ENCODE measurements at places on chromosomes 4 and X. TPM values are rescaled to one million over a fixed set of nuclear protein-coding genes. Genes with fewer than 3 reads are reported as not detected.

- H3K27me3 ChIP-seq = no peaks in the 10 kb centered on the region
- no peaks in the 10 kb centered on the region for H3K4me1 ChIP-seq
- DNase-seq = no peak
- no peak overlapping the region for H3K27ac ChIP-seq
Observed at GRCh38 chr4:20681271-20681670, 19.0 kb upstream of the PACRGL start.

- H3K4me3 ChIP-seq = no peak overlapping the region
- no peak for DNase-seq
- no peaks in the 10 kb centered on the region for H3K4me1 ChIP-seq
- H3K36me3 ChIP-seq = no peaks in the 10 kb centered on the region
- no peak overlapping the region for H3K27ac ChIP-seq
Observed at GRCh38 chr4:104829761-104830160, 316.9 kb upstream of the TET2 start.

DNA sequence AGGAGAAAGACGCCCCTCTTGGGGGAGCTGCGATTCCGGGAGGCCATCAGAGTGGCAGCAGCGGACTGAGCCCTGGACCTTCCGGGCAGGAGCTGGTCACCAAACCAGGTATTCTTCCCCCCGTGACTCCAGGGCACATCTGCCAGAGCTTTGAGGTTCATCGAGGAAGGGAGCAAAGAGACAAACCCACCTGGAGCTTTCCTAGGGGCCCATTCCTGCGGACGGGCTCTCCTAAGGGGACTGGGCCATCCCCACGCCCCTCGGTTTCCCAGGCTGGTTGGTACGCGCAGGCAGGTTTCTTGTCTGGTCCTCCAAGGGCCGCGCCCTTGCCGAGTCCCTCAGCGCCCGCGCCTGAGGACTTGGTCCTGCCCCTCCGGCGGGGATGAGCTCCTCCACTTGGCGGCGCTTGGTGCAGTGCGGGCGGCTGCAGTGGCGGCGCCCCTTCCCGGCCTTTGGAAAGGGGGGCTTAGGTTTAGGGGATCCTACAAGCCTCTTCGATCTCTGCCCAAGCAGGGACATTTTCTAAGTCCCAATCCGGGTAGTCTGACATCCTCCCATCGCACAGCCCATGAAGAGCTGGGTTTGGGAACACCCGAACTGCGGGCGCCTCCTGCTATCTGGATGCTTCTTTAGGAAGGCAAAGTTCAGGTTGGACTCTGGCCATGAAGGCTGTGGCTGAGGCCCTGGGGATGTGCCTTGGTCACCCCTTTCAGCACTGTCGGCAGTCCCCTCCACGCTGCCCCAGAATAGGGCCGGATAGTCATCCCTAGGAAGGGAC, 538 bp downstream of the STBD1 start:
- no peaks in the 10 kb centered on the region for H3K36me3 ChIP-seq
- H3K4me1 ChIP-seq = peaks cover 3% of the 10 kb centered on the region
- H3K27ac ChIP-seq = peak overlapping the region; percentile 70

DNA sequence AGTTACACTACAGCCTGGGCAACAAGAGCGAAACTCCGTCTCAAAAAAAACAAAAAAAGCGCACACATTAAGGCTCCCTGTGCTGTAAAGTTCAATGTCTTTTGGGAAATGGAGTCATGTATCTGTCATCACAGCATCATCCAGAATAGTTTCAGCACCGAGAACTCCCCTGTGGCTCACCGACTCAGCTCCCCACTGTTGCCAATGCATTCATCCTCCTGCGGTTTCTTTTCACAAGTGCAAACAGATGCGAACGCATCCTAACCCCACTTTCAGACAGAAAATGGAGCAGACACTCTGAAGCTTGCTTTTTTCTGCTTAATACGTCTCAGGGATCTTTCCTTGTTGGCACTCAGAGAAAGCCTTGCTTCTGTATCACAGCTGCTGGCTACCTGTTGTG, 13.8 kb upstream of the SH3TC1 start:
- no peaks in the 10 kb centered on the region for H3K36me3 ChIP-seq
- H3K27ac ChIP-seq = peak overlapping the region; percentile 82
- H3K4me3 ChIP-seq = no peak overlapping the region
- H3K4me1 ChIP-seq = no peaks in the 10 kb centered on the region
- DNase-seq = no peak

DNA sequence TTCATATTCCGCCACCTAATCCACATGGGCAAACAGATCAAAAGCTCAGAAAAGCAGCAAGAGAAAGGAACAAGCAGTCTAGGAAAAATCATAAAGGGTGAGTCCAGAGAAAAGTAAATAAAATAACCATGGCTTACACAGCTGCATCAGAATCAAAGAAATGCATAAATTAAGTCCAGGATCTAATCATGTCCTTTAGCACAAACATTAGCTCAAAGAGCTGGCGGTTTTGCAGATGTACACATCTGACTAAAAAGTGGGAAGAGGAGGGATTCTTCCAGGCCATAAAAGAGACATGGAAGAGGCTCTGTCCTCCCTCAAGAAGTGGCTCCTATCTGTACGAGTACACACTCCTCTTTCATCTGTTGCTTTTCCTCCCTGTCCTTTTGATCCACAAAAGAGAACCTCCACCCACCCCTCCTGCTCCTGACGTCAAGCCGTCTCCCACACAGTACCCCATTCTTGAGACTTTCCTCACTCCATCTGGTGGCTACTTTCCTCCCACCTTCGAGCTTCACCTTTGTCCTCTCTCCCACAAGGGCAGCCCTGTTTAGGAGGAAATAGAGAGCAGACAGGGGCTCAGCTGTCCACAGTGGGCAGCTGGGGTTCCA, 92.5 kb downstream of the RASL11B start:
- peaks cover 6% of the 10 kb centered on the region for H3K36me3 ChIP-seq
- no peak for DNase-seq
- no peaks in the 10 kb centered on the region for H3K4me1 ChIP-seq
- no peak overlapping the region for H3K4me3 ChIP-seq

DNA sequence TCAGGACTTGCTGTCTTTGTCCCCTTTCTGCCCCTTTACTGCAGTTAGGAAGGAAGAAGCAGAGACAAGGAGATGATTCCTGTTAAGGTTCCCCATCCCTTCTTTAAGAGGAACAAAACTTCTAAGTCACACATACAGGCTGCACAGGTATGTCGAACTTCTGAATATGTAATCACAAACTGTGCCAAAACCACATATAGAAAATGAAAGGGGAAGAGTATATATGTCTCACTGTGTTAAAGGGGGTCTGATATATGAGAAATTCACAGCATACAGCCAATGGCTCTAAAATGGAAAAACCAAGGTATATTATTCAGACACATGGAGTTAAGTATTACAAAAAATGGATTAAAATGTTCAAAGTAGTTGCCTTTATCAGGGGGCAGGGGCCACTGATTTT, 11.7 kb downstream of the CFAP97 start:
- no peak overlapping the region for H3K4me3 ChIP-seq
- no peak overlapping the region for H3K27ac ChIP-seq
- no peaks in the 10 kb centered on the region for H3K27me3 ChIP-seq
- H3K36me3 ChIP-seq = peaks cover 31% of the 10 kb centered on the region
- no peak for DNase-seq
- H3K4me1 ChIP-seq = no peaks in the 10 kb centered on the region

DNA sequence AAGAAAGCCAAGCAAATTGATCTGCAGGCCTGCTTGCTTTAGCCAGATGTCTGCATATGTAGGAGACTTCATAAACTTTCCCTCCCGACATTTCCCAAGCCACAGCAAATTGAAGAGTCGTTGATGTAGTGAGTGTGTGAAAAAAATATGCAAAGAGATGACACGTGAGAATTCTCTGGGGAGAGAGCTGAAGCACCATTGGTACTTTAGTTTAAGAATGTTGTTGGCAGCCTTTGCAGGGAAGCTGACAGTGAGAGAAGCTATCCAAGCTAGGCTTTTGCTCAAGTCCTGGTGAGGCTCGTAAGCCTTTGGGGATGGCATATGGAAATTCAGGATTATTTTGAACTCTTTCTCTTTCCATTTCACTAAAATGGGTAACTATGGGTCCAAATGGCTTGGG, 87.5 kb downstream of the GLRA2 start:
- H3K27me3 ChIP-seq = no peaks in the 10 kb centered on the region
- no peak for DNase-seq
- no peak overlapping the region for H3K27ac ChIP-seq

- no peaks in the 10 kb centered on the region for H3K27me3 ChIP-seq
- no peak overlapping the region for H3K4me3 ChIP-seq
- no peak for DNase-seq
- H3K27ac ChIP-seq = no peak overlapping the region
- H3K4me1 ChIP-seq = no peaks in the 10 kb centered on the region
Observed at GRCh38 chrX:153307276-153308178, 14.0 kb downstream of the PNMA6F start.

GRCh38 chr4:6622744-6623143, 17.7 kb upstream of the MRFAP1 start:
- DNase-seq = no peak
- H3K4me1 ChIP-seq = no peaks in the 10 kb centered on the region
- H3K36me3 ChIP-seq = peaks cover 19% of the 10 kb centered on the region
- H3K27me3 ChIP-seq = no peaks in the 10 kb centered on the region
- no peak overlapping the region for H3K27ac ChIP-seq

DNA sequence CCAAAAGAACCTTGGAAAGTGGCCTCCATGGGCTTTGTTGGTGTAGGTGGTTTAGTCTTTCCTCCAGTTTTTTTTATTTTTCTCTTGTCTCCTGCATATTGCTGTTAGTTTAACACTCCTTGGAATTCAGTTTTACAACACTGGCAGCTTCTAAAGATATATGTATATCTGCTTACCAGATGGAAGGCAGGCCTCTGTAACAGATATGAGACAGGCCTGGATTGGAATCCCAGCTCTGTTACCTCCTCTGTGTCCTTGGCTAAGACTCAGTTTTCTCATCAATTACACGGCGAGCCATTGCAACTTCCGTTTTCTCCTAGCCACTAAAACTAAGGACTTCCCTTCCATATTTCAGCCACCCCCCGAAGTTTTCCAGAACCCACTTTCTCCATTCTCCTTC, 133.4 kb upstream of the SMAD1 start:
- H3K27ac ChIP-seq = no peak overlapping the region
- no peaks in the 10 kb centered on the region for H3K36me3 ChIP-seq
- no peak overlapping the region for H3K4me3 ChIP-seq
- no peaks in the 10 kb centered on the region for H3K4me1 ChIP-seq
- DNase-seq = no peak
- H3K27me3 ChIP-seq = no peaks in the 10 kb centered on the region

GRCh38 chr4:78149751-78150542, 92.8 kb downstream of the FRAS1 start:
- H3K4me3 ChIP-seq = no peak overlapping the region
- no peaks in the 10 kb centered on the region for H3K4me1 ChIP-seq
- no peak overlapping the region for H3K27ac ChIP-seq
- no peak for DNase-seq
- H3K27me3 ChIP-seq = no peaks in the 10 kb centered on the region

DNA sequence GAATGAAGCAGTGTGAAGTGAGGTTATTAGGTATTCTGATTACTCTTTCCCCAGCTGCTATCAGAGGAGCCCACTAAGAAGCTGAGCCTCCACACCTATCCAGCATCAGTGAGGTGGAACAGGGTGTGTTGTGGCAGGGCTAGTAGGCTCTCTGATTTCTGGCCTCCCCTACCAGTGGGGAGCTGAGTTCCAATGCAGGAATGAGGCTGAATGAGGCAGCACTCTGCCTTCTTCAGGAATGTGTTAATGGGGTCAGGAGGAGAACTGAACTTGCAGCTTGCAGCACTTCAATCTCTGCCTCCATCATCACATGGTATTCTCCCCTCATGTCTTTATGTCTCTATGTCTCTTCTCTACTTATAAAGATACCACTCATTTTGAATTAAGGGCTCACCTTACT, 26.9 kb downstream of the SOX3 start:
- no peak overlapping the region for H3K4me3 ChIP-seq
- H3K27ac ChIP-seq = no peak overlapping the region
- H3K27me3 ChIP-seq = no peaks in the 10 kb centered on the region

FMR1NB gene
- total RNA-seq = not detected

OPN1MW gene
- total RNA-seq = not detected

SOD3 gene
- 323 TPM for total RNA-seq

GRCh38 chr4:147076179-147076578, 130.5 kb upstream of the TTC29 start:
- no peaks in the 10 kb centered on the region for H3K36me3 ChIP-seq
- H3K27me3 ChIP-seq = no peaks in the 10 kb centered on the region
- no peak overlapping the region for H3K4me3 ChIP-seq
- DNase-seq = no peak
- H3K4me1 ChIP-seq = no peaks in the 10 kb centered on the region

SH3D19 gene
- 159 TPM for total RNA-seq

GRCh38 chrX:24113181-24113580, 36.3 kb upstream of the ZFX start:
- no peaks in the 10 kb centered on the region for H3K4me1 ChIP-seq
- H3K4me3 ChIP-seq = no peak overlapping the region
- no peak overlapping the region for H3K27ac ChIP-seq
- DNase-seq = no peak
- H3K27me3 ChIP-seq = no peaks in the 10 kb centered on the region
- no peaks in the 10 kb centered on the region for H3K36me3 ChIP-seq

ADH1C gene
- 184 TPM for total RNA-seq

SSX2 gene
- not detected for total RNA-seq

DNA sequence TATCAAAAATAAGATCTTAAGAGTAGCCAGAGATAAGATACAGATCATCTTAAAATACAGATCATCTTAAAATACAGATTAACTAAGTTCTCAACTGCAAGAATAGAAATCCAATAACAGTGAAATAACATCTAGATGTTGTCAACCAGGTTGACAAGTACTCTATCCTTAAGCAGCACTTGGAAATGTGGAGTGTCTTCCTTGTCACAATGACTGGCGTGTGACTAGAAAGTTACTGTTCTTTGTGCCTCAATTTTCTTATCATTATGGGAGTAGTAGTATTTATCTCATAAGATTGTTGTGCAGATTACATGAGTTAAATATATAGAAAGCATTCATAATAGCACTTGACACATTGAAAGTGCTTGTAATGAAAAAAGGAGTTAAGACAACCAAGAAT, 25.8 kb upstream of the HPGDS start:
- DNase-seq = no peak
- no peak overlapping the region for H3K4me3 ChIP-seq
- no peaks in the 10 kb centered on the region for H3K4me1 ChIP-seq
- no peaks in the 10 kb centered on the region for H3K36me3 ChIP-seq
- no peak overlapping the region for H3K27ac ChIP-seq

TCEAL4 gene
- total RNA-seq = 215 TPM

- no peaks in the 10 kb centered on the region for H3K27me3 ChIP-seq
- H3K27ac ChIP-seq = no peak overlapping the region
- no peak overlapping the region for H3K4me3 ChIP-seq
- no peak for DNase-seq
- H3K4me1 ChIP-seq = no peaks in the 10 kb centered on the region
- H3K36me3 ChIP-seq = no peaks in the 10 kb centered on the region
Observed at GRCh38 chr4:37481547-37482122, 204.5 kb downstream of the RELL1 start.

DNA sequence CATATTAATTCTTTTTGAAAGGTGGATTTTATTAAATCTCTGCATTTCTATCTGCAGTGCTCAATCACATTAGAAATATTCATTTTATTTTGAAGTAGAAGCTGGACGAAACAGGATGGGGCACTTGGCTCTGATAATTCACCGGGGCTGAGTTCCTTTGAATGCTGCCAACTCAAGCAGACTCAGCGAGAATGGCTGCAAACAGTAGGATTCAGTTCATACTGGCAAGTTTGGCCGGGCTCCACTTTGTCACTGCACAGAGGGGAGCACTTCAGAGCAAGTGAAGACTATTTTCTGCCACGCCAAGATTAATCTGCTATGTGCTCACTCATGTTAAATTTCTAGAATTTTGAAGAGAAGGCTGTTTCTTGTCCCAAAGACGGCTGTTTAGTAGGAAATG, 30.7 kb upstream of the KLHL8 start:
- no peaks in the 10 kb centered on the region for H3K27me3 ChIP-seq
- H3K4me3 ChIP-seq = no peak overlapping the region
- no peak overlapping the region for H3K27ac ChIP-seq
- H3K36me3 ChIP-seq = no peaks in the 10 kb centered on the region
- DNase-seq = no peak
- H3K4me1 ChIP-seq = no peaks in the 10 kb centered on the region

RHOXF2 gene
- not detected for total RNA-seq

Measured in tibial nerve (tissue), 4 donors.